ENCODE measurements at places on chromosomes 2 and 18. TPM values are rescaled to one million over a fixed set of nuclear protein-coding genes. Genes with fewer than 3 reads are reported as not detected.

MEX3C gene
- total RNA-seq: 30.6 TPM

NR4A2 gene
- total RNA-seq: 7.5 TPM

SNRPD1 gene
- 6.3 TPM for total RNA-seq

STK17B gene
- 19.6 TPM for total RNA-seq

MAL gene
- 16.1 TPM for total RNA-seq

SFTPB gene
- 72.6 TPM for total RNA-seq

AQP12A gene
- total RNA-seq: not detected

SERPINB7 gene
- not detected for total RNA-seq

ADAM23 gene
- total RNA-seq: 1.1 TPM

MEMO1 gene
- total RNA-seq: 28.1 TPM

SCN1A gene
- not detected for total RNA-seq

CELF4 gene
- total RNA-seq: not detected

EML6 gene
- total RNA-seq: 5.6 TPM

DOK6 gene
- total RNA-seq: 2.1 TPM

DNAJC5G gene
- 1.1 TPM for total RNA-seq

HOXD11 gene
- total RNA-seq: not detected

ARL6IP6 gene
- 13.9 TPM for total RNA-seq

SF3B1 gene
- 948 TPM for total RNA-seq

LRPPRC gene
- 61.7 TPM for total RNA-seq

DCDC2C gene
- 0.46 TPM for total RNA-seq

MROH2A gene
- 1.3 TPM for total RNA-seq

TDRD15 gene
- total RNA-seq: 0.08 TPM

ABCA12 gene
- not detected for total RNA-seq

TMEM198 gene
- total RNA-seq: 5.0 TPM

CAPN14 gene
- total RNA-seq: 0.27 TPM

LIMS1 gene
- total RNA-seq: 79.7 TPM

TRPM8 gene
- not detected for total RNA-seq

KCNS3 gene
- 6.2 TPM for total RNA-seq

CFC1 gene
- total RNA-seq: not detected

DNAH7 gene
- 9.9 TPM for total RNA-seq

CLK1 gene
- 102 TPM for total RNA-seq

EHD3 gene
- 6.4 TPM for total RNA-seq

CHAC2 gene
- total RNA-seq: 3.2 TPM

TMEM17 gene
- total RNA-seq: 6.0 TPM

STPG4 gene
- 1.1 TPM for total RNA-seq

SKOR2 gene
- not detected for total RNA-seq

MREG gene
- total RNA-seq: 4.4 TPM

C1GALT1C1L gene
- total RNA-seq: 1.1 TPM

PPP4R3B gene
- 85.7 TPM for total RNA-seq
